Transverse colon (tissue), 4 donors: ENCODE measurements at places on chromosomes 12 and 14.
A peak's percentile ranks its signal among the peaks of the same experiment; 100 is the strongest.

DNA sequence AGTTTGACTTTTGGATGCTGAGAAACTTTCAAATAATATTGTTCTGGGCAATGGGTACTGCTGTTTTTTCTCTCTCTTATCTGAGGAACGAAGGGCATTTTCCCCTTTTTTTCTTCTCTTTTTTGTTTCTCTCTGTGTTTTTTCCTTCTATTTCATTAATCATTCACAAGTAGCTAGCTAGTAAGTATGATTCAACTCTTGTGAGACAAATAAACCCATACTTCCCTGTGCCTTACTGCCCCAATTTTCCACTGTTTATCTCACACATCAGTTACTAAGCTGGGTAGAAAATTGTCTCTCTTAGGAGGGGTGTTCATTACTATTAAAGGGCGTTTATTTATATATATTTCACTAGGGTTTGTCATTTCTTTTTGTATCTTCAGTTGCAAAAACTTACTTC lies 437.6 kb downstream of the RERGL start:
- no peak for DNase-seq

DNA sequence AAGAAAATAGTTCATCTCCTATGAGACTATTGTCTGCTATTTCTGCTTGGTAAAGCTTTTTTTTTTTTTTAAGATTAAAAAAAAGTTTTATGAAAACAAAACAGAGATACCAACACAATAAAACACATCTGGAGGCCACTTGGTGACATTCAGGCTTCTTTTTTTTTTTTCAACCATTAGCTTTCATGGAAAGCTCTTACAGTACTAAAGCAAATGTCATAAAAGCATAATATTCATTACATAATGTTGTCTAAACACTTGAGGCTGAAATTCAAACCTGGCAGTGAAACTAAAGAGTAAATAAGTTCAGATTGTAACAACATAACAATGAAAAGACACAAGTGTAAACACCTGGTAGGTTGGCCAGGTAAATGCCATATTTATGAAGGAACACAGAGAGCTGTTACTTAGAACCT lies 14.7 kb downstream of the PRICKLE1 start:
- DNase-seq = no peak

- no peak for DNase-seq
Observed at GRCh38 chr12:114218136-114218535, 187.8 kb downstream of the TBX5 start.

- DNase-seq = peak; percentile 41
Observed at GRCh38 chr14:67583711-67584644, 16.1 kb downstream of the PIGH start.

- DNase-seq = peak; percentile 26
Observed at GRCh38 chr12:40016980-40017379, 88.9 kb downstream of the SLC2A13 start.
